ENCODE measurements at places on chromosomes 4 and X.
A peak's percentile ranks its signal among the peaks of the same experiment; 100 is the strongest.

- DNase-seq, result no peak
These were observed at the start of gene PAGE2B for GRCh38 chrX:55074851-55075467. TSS of gene PAGE2B (plus strand) at chrX:55075030. CDS start at chrX:55076042, 1,012 bp downstream.

DNA sequence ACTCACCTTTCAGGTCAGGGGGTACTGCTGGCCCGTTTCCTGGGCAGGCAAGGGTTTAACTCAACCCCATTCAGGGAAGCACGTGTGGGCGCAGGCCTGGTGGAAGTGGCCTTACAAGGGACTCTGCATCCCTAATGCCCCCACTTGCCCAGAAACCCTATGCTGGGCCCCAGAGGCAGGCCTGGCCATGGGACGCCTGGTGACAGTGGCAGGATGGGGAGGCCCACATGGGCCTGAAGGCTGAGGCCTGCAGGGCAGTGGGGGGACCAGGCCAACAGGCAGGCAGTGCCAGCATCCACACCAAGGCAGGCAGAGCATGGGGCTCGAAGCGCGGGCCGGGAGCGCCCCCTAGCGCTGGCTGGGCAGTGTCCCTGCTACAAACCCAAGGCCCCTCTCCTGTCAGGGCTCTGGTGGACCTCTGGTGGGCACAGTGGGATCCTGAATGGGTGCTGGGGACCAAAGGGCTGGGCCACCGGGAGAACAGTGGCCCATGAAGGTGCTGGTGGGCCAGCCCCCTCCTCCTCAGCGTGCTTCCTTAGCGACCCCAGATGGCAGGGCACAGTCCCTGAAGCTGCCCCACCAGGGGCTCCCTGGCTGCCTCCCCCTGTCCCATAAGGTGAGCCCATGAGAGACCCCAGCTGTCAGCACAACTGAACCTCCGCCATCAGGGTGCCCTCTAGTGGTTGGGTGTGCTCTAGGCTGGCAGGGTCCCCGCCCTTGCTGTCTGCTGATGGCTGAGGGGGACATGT lies 16.8 kb downstream of the FGFR3 start:
- peak; percentile 75 for DNase-seq

DNA sequence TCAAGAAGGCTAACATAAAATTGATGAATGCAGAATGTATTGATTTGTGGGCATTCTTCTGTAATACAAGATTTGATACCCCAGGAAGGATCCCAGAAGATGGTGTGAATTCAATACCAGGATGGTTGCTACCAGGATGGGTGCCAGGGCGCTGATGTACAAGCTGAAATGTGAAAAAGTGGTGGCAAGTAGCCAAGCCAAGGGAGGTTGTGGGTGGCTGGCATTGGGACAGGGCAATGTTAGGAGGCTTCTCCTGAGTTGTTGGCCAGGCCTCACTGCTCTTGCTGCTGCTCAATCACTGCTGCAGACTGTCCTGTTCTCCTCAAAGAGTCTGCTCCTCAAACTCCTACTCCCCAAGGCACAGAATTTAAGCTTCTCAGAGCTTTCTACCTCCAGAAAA lies 77.1 kb downstream of the RBM46 start:
- no peak for DNase-seq

DNA sequence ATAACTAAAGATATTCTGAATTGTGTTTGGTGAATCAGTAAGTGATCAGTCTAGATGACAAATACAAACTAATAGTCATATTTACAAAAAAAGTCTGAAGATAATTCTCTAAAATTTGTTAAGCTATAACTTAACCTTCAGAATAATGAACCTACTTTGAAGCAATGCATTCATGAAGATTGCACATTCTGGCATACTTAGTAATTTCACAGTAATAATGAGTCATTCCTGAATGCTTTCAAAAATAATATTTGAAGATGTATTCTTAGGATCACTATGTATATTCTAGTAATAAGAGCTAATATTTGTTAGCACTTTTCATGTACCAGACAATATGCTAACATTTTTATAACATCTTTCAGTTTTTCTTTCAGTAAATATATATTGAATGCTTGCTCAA lies 756.7 kb upstream of the SLIT2 start:
- DNase-seq, result no peak

DNA sequence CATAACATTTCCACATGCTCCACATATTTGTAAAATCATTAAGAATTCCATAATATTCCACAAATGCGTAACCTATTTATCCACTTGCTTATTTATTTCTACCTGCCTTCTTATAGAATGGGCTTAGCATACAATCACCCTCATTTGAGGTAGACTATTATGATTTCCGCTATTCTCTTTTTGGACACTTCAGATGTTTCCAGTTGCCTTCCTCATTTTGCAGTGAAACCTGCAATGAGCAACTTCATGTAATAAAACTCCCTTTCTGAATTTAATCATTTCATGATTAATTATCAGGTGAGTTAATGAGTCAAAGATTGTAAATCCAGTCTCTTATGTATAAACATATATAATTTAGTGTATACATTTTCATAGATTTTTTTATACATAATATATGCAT lies 58.0 kb downstream of the PPP3CA start:
- no peak for DNase-seq

GRCh38 chrX:139429913-139430312 lies 100.6 kb upstream of the F9 start:
- DNase-seq, result peak; percentile 0

DNA sequence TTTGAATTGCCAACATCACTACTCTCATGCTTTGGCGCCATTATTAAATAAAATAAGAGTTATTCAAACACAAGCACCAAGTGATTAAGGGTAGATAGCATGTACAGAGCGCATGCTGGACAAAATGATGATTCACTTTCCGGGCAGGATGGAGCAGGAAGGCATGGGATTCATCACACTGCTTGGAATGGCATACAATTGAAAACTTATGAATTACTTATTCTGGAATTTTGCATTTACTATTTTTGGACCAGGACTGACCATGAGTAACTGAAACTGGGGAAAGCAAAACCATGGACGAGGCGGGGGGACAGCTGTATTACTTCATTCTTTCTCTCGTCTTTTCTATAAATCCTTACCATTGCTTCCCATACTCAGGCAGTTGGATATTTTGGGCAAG lies 28.5 kb upstream of the FGF5 start:
- no peak for DNase-seq

DNA sequence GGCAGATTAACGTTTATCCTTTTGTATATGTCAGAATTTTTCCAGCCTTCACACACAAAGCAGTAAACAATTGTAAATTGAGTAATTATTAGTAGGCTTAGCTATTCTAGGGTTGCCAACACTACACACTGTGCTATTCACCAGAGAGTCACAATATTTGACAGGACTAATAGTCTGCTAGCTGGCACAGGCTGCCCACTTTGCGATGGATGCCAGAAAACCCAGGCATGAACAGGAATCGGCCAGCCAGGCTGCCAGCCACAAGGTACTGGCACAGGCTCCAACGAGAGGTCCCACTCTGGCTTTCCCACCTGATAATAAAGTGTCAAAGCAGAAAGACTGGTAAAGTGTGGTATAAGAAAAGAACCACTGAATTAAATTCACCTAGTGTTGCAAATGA lies 94.8 kb downstream of the TET2 start:
- no peak for DNase-seq

GRCh38 chrX:115679460-115679859 lies 118.5 kb downstream of the PLS3 start:
- DNase-seq, result no peak

- DNase-seq, result no peak
These were observed 331.0 kb upstream of the PITX2 start for GRCh38 chr4:110953898-110954297.

DNA sequence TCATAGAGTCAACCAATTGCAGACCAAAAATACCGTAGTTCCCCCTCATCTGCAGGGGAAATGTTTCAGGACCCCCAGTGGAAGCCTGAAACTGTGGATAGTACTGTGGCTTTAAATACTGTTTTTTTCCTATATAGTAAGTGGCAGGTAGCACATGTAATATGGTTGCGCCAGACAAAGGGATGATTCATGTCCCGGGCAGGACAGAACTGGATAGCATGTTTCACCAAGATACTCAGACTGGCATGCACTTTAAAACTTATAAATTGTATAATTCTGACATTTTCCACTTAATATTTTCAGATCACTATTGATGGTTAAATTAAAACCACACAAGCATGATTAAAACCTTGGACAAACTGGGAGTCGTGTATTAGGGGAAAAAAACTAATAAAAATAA lies 276.3 kb upstream of the AGA start:
- no peak for DNase-seq

DNA sequence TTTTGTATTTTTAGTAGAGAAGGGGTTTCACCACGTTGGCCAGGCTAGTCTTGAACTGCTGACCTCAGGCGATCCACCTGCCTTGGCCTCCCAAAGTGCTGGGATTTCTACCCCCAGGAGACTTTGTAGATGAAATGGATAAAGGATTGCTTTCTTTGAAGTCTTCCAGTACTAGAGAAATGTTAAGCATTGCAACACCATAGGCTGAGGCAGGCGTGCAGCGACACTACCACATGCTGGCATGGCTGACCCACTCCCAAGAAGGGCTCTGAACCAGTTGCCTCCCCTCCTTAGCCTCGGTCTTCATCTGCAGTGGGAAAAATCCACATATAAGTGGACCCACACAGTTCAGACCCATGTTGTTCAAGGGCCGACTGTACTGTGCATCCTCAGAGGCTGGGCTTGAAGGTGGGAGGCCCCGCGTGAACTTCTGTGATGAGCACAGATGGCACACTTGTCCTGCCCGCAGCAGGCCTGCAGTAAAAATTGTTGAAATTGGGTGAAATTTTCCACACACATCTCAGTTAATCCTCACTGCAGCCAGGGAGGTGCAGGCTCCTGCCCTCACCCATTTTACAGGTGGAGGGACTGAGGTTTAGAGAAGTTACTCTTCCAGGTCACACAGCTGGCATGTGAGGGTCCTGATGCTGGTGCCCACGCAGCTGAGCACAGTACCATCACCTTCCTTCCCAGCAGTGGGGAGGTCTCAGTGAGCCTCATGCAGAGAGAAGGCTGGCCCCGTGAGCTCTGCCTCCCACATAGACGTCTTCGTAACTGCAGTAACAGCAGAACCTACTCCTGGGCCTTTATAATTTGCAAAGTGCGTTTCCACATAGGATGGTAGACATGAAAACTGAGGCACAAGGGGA lies 35.5 kb downstream of the HTRA3 start:
- DNase-seq, result no peak
